ENCODE measurements at places on chromosomes 1 and 21. TPM values are rescaled to one million over a fixed set of nuclear protein-coding genes. Genes with fewer than 3 reads are reported as not detected.

- DNase-seq: no peak
Observed at GRCh38 chr1:19193004-19193403, 17.1 kb downstream of the UBR4 start.

GRCh38 chr21:35035116-35035515, 14.0 kb downstream of the RUNX1 start:
- DNase-seq: no peak

DNA sequence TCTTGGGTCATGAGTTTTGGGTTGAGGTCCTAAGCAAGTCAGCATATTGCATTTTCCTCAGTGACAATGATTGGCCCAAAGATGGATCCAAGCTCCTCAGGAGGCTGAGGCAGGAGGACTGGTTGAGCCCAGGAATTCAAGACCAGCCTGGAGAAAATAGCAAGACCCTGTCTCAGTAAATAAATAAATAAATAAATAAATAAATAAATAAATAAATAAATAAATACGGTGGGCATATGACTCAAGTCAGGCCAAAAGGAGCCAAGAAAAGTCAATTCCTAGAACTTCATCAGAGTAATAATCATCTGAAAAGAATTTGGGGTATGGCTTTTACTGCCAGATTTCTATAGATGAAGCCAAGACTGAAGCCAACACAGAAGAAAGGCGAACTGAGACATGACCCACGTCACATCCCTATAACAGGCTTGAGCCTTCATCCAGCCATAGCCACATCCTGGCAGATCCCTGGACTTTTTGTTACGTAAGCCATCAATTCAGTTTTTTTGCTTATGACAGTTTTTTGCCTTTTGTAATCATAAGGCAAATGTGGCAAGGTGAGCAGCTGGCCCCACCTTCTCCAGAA, 88.5 kb upstream of the NFASC start:
- no peak for DNase-seq

GRCh38 chr1:220127076-220127475, 33.1 kb downstream of the IARS2 start:
- DNase-seq: no peak

- no peak for DNase-seq
Observed at GRCh38 chr1:172404121-172404520, 16.4 kb upstream of the C1orf105 start.

- DNase-seq: no peak
Observed at GRCh38 chr1:165915480-165915879, 88.1 kb downstream of the UCK2 start.

DNA sequence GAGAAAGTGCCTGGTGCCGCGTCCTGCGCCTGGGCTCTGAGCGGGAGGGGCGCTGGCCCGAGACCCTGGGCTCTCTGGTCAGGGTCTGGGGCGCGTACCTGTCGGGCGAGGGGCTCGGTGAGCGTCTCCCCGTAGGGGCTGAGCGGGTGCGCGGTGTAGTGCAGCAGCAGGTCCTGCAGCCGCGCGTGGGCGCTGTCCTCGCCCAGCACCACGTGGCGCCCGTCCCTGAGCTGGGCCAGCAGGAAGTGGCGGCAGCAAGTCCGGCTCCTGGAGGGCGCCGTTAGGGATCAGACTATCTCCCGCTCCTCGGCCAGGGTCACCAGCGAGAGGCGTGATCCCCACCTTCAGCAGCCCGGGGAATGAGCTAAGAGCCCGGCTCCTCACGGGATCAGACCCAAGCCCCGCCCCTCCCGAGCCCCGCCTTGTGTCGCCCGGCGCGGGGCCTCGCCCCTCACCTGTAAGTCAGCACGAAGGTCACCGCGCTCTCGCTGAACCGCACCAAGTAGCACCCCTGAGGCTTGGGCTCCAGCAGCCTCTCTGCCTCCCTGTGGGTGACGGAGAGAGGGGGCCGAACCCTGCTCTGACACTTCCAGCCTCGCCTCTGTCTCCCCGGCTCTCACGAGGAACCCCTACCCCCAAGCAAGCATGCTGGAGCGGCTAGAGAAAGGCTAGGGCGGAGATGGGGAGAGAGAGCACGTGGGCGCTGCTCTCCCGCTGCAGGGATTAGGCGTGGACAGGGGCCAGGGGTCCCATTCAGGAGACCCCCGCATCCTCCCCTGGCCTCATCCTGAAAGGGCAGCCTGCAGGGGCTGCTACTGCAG, 2.7 kb downstream of the SH2D2A start:
- peak; percentile 33 for DNase-seq

DNA sequence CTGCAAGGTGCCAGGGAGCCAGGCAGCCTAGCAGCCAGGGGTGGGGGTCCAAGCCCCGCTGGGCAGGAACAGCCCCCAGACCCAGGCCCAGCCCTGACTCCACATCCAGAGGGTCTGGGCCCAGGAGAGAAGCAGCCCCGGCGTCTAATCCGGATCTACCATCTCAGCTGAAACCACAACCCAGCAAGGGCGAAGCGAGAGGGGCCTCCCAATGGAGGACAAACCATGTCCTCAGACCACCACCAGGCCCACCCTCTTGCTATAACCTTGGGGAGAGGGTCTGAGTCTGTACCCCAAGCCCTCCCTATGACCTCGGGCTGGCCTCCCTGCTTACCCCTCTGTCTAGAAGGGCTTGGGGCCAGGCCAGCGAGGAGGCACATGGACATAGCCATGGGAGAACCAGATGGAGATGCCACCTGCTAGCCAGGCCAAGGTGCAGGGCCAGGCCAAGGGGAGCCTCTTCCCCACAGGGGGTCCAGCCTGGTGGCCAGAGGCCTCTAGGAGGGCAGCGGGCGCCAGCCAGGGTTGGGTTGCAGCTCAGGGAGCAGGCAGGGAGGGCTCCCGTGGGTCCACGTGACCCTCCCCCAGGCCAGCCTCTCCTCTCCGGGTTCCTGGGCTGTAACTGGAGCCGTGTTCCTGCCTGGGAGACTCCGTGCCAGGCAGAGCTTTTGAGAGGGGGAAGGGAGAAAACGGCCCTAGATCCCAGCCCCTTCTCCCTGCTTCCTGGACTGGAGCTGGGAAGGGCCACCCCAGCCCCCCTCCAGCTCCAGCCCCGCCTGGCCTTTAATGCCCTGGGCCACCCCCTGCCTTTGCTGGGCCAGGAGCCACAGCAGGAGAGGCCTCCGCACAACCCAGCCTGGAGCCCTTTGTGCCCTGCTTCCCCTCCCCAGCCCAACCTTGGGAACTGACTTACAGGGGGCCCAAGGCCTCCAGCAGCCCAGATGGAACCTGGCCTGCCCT, 2.5 kb downstream of the WNT9A start:
- no peak for DNase-seq

DNA sequence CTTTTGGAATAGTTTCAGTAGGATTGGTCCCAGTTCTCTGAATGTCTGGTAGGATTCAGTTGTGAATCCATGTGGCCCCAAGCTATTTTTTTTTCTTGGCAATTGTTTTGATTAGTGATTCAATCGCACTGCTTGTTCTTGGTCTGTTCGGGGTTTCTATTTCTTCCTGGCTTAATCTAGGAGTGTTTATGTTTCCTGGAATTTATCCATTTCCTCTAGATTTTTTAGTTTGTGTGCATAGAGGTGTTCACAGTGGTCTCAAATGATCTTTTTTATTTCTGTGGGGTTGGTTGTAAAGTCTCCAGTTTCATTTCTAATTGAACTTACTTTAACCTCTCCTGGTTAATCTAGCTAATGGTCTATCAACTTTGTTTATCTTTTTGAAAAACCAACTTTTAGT, 117.6 kb downstream of the NME7 start:
- DNase-seq: no peak

DNA sequence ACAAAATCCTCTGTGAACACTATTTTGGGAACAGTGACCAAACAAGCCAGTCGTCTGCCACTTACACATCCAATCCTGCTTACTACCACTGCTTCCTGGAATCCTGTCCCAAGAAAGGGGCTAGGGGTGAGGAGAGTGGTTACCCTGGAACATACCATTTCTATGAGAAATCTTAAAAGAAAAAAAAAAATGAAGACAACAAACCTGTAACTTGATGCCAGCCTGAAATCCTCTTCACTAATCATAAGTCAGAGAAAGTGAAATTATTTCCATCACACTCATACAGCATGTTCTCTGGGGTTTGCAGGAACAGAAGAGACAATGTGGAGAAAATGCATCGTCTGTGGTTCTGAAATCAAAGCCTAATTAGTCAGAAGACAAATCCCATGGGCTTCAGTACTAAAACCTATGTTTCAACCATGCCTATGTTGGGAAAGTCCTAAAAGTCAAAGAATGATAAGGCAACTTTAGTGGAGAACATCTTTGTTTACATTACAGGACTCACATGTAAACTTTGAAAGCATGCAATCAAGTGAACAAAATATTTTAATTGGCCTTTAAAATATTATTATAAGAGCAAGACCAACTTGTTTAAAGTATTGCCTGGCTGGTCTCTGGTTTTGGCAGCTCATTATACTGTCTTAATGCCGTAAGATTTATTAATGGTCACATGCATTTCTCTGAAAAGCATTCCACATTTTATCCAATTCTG, 220.7 kb downstream of the LTN1 start:
- no peak for DNase-seq

Gene PUSL1
- total RNA-seq: 18.0 TPM

- DNase-seq: no peak
Observed at GRCh38 chr1:240499012-240499411, 112.9 kb downstream of the GREM2 start.

DNA sequence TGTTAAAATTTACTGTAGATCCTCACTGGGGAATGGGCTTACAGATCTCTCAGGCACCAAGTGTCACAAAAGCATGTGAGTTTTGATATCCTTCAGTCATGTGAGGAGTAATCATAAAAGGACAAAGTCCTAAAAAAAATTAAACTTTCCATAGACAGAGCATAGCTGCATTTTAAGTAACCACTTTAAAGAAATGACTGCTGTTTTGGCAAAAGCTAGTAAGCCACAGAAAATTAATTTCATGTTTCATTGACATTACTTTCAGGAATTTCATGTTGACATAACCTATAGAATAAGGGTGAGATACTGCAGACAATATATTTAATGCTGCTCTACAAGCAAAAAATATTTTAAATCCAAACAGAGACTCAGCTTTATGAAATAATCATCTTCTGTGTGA, 156.3 kb downstream of the LYPLAL1 start:
- DNase-seq: no peak

- DNase-seq: no peak
Observed at GRCh38 chr1:24351247-24351646, 32.1 kb downstream of the GRHL3 start.

GRCh38 chr1:26164861-26165842, 3.6 kb downstream of the C1orf232 start:
- no peak for DNase-seq

Gene RRP15
- 6.3 TPM for total RNA-seq

DNA sequence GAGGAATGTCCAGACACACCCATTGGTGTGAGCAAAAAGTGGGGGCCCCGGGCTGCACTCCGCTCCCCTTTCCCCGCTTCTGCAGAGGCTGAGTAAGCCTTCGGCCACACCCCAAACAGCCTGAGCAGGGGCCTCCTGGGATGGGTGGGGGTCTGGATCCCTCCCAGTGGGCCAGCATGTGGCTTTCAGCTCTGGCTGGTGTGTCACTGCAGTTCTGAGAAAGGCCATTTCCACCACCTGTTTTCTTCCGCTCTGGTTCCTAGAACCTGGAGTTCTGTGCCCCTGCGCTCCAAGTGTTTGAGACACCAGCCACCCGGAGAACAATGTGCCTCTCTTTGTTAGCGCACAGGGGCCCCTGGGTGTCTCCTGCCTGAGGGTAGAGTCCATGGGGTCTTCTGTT, 30.9 kb downstream of the SLC37A1 start:
- no peak for DNase-seq

Gene SFN
- total RNA-seq: not detected

Gene CD1D
- total RNA-seq: 2.6 TPM

- no peak for DNase-seq
Observed at GRCh38 chr1:150164224-150164623, 14.5 kb downstream of the PLEKHO1 start.

Gene LZIC
- total RNA-seq: 33.2 TPM

GRCh38 chr1:10679496-10680220, 116.8 kb downstream of the CASZ1 start:
- DNase-seq: no peak

Gene LCE3D
- not detected for total RNA-seq

Gene C1orf185
- not detected for total RNA-seq

Gene CFAP45
- total RNA-seq: 0.39 TPM

GRCh38 chr1:247216261-247216660, 39.6 kb upstream of the VN1R5 start:
- DNase-seq: no peak

GRCh38 chr21:34981791-34982190, 67.3 kb downstream of the RUNX1 start:
- no peak for DNase-seq

Gene IGSF9
- total RNA-seq: not detected

Gene PGLYRP4
- total RNA-seq: not detected

DNA sequence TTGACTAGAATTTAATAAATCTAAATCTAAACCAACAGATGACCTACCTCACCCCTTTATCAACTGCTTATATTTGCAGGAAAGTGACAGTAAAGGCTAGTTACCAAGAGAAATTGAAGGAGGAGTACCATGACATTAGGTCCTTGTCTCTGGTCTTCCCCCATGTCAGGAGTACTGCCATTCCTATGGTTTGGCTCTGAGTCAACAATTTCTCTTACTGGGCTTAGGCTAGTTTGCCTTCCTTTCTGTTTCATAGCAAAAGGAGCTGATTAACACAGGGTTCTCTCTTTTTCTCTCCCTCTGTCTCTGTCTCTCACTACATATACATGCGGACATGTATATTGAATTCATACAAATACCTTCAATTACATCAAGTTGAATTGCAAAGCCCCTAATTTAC, 579.9 kb downstream of the DPYD start:
- no peak for DNase-seq

Gene BLACAT1
- not detected for total RNA-seq

DNA sequence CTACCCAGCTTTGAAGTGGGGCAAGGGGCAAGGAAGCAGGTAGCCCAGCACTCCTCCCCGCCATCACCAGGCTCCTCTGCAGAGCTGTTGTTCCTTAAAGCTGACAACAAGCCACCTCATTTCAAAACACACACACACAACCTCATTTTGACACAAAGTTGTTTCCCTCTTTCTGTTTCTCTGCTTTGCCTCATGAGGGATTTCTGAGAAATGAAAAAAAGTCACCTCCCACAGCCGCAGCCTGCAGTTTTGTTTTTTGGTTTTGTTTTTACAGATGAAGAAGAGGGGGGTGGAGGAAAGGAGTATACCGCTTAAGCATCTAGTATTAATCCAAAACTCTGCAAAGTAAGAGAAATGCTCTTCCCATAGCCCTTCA, 12.1 kb downstream of the MCL1 start:
- no peak for DNase-seq

- no peak for DNase-seq
Observed at GRCh38 chr1:119987112-119987511, 82.3 kb downstream of the NOTCH2 start.

Gene ATF6
- total RNA-seq: 26.1 TPM

Data from tibial nerve (tissue), 4 donors.